ENCODE measurements at places on chromosomes 5 and 9.
A peak's percentile ranks its signal among the peaks of the same experiment; 100 is the strongest.

DNA sequence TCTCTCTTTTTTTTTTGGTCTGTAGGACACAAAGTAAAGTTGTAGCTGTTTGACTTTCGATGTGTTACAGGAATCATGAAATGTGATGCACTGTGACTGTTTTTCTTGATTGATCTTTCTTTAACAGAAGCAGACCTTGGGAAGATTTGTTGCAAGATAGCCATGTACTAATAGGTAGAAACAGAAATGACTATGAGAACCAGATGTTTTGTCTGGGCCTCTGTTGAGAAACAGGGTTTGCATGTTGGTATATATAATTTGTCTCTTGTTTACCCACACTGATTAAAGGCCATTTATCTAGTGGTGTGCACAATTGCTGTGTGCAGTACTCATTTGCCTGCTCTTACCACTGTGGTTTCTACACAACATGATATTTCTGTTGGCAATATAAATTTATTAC lies 125.1 kb downstream of the HACD4 start:
- no peak for DNase-seq

DNA sequence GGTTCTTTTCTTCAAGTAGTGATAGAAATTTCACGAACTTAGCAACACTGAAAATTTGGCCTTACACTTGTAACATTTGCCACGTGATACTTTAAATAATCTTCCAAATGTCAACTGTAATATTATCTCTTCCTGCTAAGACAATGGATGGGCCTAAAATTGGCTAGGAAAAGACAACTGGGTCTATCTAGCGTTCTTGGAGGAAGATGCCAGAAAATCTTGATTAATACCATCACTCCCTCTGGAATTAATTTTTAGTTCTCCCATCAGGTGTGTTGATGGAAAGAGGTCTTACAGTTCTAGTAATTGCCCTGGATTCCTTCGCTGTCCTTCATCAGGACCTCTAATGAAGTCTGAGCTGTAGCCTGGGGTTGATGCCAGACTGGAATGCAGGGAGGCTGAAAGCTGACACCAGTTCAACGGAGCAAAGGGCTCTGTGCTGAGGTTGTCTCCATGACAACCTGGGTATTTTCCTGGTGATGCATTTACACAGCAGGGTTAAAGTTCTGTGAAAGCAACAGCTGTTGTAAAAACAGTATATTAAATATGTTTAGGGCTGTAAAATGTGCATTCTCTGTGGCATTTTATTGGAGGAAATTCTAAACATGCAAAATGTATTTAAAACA lies 92.3 kb downstream of the GAS1 start:
- DNase-seq = peak; percentile 89

- DNase-seq = peak; percentile 25
These were observed 41.1 kb downstream of the LAMC3 start for GRCh38 chr9:131049829-131050715.

DNA sequence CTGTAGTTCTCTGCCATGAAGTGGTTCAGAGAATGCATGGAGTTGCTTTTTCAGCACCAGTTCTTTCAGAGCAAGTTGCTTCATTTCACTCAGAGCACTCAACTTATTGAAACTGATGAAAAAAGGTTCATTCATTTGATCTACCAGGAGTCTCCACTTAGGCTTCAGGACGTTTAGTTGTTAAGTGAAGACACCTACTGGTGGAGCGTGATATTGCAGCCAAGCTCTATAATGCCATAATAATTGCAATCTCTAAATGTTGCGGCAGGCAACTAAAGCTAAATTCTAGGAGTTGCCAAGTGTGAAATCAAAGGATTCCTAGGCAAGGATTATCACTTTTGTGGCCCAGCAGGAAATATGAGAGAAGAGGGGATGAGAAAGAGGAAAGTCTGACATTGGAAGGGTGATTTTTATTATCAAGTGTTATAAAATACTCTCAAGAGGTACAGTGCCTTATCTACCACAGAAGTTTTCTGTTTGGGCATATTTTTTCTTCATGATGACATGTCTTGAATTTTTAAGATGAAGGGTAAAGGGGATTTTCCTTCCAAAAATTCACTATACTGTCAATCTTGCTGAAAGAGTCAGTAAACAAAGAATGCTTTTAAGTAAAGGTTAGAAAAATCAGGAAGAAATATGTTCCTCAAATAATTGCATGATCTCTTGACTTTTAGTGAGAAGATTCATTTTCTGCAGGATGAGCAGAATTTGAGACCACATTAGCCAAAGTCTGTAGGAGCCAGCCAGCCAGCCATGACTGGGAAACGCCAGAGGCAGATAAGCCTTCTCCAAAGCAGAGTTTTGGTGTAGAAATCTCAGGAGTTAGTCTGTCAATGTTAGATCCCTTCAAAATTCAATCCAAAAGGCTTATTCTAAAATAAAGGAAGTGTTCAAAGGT lies 83.4 kb downstream of the SH3PXD2B start:
- peak; percentile 22 for DNase-seq

GRCh38 chr5:55657443-55657842 lies 54.7 kb downstream of the SLC38A9 start:
- no peak for DNase-seq

- no peak for DNase-seq
These were observed 11.3 kb downstream of the ACSL6 start for GRCh38 chr5:132000241-132000490.

- no peak for DNase-seq
These were observed 62.8 kb downstream of the NPR3 start for GRCh38 chr5:32773944-32774343.

DNA sequence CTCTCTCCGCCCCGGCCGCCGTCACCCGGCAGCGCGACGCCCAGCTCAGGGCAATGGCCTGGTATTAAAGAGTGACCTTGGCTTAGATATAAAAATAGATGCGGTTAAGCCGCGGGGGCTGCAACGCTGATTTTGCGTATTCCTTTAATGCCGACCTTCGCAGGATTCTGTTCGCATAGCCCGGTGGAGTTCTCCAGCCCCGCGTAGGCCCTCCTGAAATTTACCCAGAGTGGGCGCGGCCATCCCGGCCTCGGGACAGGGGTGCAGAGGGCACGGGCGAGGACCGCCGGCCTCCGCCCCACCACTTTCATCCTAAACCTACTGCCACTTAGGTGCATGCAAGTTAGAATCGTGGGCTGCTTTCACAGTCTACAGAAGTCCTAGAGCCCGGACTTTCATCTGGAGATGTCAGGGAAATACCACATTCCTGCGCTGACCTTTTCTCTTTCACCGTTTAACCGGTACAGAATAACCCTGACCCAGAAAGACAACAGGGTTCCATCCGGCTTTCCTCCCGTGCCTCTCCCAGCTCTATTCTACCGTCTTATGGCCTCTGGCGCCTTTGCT lies 492 bp upstream of the FAM169A start:
- DNase-seq = peak; percentile 84

GRCh38 chr5:169763376-169764017 lies 126.4 kb downstream of the DOCK2 start:
- DNase-seq = no peak

GRCh38 chr9:35226651-35227050 lies 64.8 kb downstream of the UNC13B start:
- DNase-seq = no peak

- DNase-seq = no peak
These were observed 1.5 kb upstream of the CSF2 start for GRCh38 chr5:132072070-132072469.

DNA sequence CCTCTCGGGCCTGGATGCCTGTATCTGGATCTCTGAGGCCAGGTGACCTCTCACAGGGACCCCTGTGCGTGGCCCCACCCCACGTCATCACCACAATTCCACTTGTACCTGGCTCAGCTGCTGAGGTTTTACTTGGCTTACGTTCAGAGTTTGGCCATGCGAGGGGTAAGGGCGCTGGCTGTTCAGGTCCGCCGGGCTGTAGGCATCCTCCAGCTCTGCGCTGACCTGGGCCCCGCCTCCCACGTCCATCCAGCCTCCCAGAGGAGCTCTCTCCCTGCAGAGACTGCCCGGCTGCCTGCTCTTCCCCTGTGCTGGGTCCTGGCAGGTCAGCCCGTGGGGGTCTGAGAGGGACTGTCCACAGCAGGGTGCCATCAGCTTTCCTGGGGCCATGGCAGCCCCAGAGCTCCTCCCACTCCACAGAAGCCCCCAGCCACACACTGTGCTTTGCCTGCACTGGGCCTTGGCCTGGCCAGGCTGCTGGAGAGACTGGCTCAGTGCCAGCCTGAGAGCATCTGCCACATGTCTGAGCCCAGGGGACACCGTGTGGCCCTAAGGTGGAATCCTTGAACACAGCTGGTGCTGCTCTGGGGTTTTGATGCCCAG lies 43.6 kb downstream of the SLC6A3 start:
- no peak for DNase-seq

- no peak for DNase-seq
These were observed 639.0 kb upstream of the ITGA1 start for GRCh38 chr5:52148679-52149078.

- DNase-seq = no peak
These were observed 74.5 kb upstream of the TBC1D2 start for GRCh38 chr9:98329904-98330303.

DNA sequence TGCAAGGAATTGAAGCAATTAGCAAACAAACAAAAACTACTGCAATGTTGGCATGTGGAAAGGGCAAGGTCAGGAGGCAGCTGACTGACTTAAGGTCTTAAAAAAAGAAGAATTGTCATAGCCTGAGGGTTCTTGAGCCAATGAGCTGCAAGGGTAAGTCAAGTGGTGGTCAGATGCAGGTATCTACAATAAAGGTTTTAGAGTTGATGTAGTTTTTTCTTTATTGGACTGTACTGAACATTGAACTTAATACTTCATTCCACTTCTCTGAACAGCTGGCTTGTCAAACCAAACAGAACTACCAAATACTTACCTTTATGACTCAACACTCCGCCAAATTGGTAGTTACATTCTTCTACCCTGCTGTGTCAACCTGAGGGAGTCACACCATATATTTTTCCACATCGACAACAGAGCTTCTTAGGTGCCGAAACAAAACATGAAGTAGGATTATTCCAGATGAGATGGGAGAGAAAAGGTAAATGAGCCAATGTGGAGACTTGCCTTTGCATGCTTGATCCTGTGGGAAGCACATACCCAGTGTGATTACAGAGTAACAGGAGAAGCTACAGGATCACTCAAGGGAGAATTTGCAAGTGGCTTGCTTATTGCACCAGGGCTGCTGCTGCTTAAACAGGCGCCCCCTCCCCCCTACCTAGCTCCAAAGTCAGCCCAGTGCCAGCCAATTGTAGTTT lies 35.3 kb downstream of the EQTN start:
- no peak for DNase-seq

DNA sequence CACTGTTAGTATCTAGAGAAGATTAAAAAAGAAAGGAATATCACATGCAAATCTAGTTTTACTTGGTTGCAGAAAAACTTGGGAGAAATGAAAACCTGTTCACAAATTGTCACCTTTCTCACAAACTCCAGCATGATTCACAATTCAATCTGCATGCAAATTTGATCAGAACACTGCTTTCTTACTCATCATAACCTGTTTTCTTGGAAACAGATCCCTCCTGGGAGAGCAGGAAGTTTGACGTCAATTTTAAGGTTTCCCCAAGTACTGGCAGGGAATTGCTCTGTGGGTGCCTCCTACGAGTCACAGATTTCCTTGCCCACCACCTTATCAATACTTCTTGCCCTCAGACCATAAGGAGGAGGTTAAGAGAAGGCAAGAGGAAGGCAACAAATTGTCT lies 30.2 kb upstream of the HTR4 start:
- no peak for DNase-seq

DNA sequence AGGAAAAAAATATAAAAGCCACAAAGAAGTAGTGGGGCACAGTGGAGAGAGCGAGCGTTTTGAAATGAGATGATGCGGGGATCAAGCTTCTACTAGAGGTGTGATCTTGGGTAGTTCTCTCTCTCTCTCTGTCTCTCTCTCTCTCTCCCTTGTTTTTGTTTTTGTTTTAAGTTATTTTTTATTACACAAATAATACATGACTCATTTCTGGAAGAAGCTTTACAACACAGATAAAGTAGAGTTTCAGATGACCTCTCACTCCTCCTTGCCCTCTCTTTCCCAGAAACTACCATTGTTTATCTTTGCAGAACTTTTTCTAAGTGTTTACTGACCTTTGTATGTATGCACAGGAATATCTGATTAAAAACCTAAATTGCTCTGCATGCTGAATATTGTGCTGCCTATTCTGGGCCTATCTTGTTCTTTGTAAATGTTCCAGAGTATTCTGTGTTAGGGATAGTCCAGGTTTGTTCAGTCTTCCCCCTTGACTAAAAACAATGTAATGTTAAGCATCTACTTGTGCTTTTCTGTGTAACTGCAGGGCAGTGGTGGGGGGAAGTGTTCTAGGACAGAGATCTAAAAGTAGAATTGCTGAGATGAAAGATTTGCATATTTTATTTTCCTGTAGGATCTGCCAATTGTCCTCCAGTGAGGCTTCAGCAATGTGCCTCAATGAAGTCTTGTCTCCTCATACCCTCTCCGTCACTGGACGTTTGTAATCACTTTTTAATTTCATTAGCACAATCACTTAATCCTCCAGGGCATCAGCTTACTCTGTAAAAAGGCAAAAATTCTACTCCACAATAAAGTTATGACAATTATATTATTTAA lies 52.0 kb downstream of the FYB1 start:
- DNase-seq = no peak

DNA sequence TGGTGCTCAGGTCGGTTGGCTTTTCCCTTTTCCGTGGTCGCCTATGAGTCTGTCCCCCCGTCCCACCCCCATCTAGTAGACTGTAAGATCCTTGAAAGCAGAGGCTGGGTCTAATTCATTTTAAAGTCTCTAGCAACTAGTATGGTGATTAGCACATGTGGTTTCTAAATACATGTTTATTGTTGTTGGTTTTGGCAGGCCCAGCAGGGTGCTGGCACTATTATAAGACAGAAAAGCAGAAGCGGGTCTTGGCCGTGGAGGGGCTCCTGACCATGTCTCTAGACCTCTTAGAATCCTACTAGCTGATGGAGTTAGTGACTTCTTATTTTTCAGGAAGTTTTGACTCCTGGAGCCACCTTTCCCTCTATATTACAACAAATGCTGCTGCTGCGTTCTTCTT lies 61.5 kb upstream of the TNFSF8 start:
- no peak for DNase-seq

GRCh38 chr9:91185193-91185886 lies 176.4 kb downstream of the AUH start:
- DNase-seq = no peak

DNA sequence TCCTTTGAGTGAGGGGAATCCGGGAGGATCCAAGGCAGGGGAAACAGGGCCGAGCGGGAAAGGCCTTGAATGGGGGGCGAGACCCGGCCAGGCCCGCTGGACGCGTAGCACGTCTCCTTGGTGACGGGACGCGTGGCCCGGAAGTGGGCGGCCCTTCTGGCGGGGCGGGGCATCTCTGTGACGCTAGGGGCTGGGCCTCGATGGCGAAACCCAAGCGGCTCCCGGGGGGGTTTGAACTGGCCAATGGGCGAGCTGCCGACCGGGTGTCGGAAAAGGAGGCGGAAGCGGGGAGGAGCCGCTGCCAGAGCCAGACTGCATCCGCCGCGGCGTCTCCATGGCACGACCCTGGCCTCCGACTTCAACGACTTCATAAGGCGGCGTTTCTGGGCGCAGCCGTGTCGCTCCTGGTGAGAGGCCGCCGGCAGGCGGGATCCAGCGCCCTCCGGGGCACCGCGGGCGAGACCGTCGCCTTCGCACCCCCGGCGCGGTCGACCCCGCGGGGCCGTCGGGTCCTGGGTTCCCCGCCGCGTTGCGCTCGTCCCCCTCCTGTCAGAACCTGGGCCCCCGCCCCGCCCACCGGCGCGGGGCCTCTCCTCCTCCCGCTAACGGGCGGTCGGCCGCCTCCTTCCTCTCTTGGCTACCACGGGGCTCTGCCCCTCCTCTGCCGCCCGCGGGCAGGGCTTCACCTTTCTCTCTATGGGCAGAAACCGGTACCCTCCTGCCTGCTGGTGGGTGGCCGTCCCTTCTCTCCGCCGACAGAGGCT lies at the start of gene ODF2:
Gene ODF2 (plus strand): TSS at position 158 of the 764 bp plus-strand sequence. CDS start 86 bp downstream, at position 244.
- peak; percentile 99 for DNase-seq
